Stimulated activated CD4-positive, alpha-beta T cell treated with anti-CD3 and anti-CD28 coated beads, Interleukin-12 subunit alpha, Interleukin-12 subunit beta, amount 100 ng/mL, for 4 hours (primary cell): ENCODE measurements at places on chromosomes 4 and X.

DNA sequence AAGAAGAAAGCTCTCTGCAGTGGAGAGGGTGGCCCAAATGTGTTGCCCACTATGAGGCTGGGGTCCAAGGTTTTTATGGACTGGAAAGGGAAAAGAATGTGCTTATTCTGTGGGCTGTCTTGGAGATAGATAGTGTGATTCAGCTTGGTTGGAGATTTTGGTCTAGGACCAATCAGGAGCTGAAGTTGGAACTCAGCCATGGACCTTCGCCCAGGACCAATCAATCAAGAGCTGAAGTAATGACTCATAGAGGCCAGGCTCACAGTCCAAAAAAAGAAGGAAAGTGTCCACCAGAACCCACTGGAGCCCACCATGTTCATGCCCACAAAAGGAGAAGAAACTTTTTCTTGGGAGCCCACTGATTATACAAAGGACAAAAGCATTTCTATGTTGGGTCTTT, 369.5 kb downstream of the UBE2NL start:
- DNase-seq, result no peak

DNA sequence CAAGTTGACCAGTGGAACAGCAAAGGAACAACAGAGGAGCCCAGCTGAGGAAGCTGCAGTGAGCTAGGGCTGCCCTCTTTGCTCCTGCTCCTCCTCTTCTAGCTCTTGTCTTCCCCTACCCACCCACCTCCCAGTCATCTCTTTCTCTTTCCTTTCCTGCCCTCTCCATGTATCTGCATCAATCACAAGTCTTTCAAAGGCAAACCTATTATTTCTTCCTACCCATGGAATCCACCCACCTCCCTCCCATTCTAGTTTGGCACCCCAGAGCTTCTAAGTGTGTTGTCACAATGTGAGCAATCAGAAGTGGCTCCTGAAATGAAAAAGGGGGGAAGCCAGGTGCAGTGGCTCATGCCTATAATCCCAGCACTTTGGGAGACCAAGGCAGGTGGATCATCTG, 69.3 kb downstream of the TSC22D3 start:
- DNase-seq, result no peak

GRCh38 chr4:128061566-128062536, 739 bp downstream of the LARP1B start:
- peak; percentile 64 for DNase-seq

- DNase-seq, result peak; percentile 40
These were observed 42.7 kb downstream of the ASMT start for GRCh38 chrX:1657367-1658070.

- no peak for DNase-seq
These were observed 144.1 kb downstream of the DIPK2B start for GRCh38 chrX:45056428-45057145.

DNA sequence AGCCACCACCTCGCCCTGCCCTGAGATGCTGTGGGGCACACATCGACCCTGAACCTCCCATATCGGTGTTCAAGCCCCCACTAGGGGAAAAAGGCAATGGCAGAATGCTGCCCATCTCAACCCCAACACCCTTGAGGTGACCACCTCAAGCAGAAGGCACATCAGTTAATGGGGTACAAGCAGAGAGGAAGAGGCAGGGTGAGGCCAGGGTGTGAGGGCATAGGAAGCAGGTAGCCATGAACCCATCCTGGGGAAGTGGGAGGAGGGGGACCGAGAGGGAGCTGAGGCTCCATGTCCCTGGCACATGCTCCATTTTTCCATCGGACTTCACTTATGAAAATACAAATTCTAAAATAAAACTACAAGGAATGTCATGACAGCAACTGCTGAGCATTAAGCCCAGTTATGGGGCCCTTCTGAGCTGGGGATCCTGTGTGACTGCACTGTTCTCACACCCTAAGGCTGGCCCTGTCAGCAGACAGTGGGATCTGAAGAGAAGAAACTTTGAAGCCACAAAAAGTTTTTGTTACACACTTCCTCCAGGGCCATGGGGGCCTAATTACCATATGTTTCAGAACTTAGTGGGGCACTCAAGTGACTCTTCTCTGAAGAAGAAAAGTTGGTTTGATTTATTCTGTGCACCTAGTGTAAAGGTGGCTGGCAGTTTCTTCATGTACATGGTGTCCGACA, 68.2 kb upstream of the FAM241A start:
- DNase-seq, result no peak

DNA sequence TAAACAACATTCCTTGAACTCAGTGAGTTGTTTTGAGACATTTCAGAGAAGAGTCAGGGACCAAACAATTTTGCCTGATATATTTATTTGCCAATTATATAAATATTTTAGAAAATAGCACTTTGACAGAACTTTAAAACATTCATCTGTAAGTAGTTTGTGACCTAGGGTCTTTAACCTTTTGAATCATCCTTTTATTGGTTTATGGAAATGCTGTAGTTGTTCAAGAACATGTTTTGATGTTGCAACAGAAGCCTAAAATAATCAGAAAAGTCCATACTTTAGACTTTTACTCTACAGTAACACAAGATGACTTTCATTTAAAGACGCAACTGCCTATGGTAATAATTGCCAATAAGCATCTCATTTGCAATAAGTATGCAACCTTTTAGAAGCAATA, 43.0 kb downstream of the CXCL1 start:
- DNase-seq, result no peak

DNA sequence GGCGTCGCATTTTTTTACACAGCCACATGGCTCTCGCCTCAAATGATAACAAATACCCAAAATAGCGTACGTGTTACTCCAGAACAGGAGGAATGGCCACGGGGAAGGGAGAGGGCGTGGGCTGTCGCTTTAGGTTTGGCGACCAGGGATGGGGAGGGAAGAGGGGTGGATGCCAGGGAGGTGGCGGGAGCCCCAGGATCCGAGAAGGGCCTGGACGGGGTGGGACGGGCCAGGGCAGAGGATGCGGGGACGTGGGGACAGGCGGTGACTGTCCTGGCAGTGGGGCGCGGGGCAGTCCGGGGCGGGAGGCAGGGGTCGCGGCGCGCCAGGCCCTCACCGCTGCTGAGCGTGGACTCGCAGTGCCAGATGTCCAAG, 631 bp downstream of the TMEM47 start:
- DNase-seq, result no peak

GRCh38 chr4:14218641-14219040, 591.1 kb upstream of the BOD1L1 start:
- no peak for DNase-seq

GRCh38 chrX:45788315-45788714, 587.6 kb upstream of the DIPK2B start:
- no peak for DNase-seq
